ENCODE measurements at places on chromosomes 3 and 15.

DNA sequence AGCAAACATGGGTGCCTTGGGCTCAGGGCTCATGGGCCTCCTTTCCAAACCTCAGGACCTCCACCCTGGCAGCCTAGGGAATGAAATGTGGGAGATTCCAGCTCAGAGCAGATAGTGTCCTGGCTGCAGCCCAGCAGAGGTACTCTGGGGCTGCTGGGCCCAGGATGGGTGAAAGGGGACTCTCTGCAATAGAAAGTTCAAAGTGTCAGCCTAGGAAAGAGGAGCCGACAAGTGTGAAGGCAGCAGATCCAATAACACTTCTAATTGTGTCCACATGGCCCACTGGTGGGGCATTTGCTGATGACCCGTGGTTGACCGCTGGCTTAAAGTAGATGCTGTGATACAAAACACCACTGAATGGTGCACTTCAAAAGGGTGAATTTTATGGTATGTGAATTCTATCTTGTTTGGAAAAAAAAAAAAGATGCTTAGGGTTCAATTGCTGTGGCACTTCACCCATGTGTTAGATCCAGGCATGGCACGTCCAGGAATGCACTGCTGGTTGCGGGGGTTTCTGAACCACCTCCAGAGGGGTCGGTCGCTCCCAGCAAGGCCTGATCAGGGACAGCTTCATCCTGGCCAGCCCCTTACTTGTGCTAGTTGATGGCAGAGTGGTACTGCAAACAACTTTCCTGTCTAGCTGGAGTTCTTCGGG is 20.9 kb downstream of the AMOTL2 start:
- DNase-seq = no peak

DNA sequence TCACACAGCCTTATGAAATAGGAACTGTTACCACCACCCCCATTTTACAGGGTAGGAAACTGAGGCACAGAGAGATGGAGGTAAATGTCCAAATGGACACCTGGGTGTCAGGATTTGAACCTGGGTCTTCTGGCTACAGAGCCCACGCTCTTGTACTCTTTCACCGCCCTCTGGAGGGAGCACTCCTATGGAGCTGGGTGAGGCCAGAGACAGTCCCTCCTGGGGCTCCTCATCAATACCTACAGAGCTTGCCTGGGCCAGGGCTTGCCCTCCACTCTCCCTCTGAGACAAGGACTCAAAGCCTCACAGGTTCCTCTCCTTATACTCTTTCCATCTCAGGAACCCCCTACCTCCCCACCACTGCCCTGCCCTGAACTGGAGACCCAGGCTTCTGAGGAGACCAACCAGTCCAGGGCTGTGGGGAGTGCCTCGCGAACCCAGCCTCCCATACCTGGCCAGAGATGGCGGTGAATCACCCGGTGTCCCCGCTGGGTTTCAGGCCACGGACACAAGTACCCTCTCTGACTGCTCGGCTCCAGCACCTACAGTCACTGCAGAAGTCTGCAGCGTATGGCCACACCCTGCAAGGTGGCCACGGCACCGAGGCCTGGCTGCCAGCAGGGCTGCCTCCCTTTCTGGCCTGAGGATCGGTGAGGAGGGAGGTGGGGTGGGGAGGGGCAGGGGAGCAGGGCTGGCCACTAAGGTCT is 22.1 kb upstream of the ATP2B2 start:
- DNase-seq = no peak

DNA sequence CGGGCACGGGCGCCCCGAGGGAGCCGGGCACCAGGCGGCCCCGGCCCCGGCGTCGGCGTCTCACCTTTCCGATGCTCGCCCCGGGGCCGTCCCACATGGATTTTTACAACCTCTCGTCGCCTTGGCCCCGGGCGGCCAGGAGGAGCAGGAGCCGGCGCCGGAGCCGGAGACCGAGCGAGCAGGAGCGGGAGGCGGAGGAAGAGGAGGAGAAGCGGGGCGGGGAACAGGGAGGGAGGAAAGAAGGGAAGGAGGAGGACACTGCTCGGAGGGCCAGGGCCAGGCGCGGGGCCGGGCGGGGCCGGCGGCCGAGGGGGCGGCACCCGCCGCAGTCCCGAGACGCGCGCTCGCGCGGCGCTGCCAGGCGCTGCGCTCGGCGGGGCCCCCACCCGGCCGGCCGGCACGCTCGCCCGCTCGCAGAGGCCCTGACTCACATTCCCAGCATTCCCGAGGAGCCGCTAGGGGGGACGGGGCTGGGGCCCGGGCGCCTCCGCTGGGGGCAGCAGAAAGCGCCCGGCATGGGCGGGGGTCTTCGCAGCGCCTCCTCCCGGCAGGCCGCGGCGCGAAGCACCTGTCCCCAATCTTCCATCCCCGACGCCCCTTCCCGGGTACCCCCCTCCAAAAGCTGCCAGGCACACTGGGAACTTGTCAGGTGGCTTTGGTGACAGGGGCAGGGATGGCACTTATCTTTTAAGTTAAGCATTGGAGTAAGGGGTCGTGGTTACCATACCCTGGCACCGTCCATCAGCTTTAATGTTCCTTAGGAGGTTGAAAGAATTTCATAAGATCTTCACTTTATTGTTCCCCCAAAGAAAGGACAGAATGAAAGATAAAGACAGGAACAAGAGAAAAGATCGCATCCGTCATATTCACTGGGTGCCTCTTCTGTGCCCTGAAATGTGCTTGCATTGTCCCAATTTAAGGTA is at the start of gene ERC2:
ERC2 (minus strand) TSS at position 284 of the 923 bp plus-strand sequence.
- peak; percentile 74 for DNase-seq

DNA sequence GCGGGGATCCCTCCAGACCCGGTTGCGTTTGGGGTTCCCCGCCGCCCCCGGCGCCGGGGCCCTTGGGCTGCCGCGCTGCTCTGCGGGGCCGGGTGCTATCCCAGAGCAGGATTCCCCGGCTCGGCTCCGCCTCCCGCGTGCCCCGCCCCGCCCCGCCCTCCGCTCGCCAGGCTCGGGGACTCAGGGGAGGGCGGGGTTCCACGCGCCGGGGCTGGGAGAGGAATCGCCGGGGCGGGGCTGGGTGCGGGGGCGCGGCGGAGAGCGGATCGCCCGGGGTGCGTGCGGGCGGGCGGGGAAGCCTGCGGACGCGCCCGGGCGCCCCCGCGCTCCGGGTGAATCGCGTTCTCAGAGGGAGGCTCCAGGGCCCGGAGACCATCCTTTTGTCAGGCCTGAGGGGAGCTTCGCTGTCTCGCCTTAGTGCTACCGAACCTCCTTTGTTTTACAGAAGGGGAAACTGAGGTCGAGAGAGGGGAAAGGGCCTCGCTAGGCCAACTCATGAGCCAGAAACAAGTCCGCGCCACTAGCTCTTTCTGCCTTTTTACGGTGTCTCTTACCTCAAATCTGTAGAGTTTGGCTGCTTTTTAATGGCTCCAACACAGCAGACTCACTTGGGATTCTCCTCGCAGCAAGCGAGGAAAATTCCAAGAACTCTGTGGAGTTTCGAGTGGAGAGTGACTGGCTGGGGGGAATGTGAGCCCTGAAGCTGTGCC is at the start of gene TMEM158:
TMEM158 (minus strand) TSS at position 82 of the 710 bp plus-strand sequence. CDS start 260 bp downstream, outside the sequence.
- peak; percentile 81 for DNase-seq

DNA sequence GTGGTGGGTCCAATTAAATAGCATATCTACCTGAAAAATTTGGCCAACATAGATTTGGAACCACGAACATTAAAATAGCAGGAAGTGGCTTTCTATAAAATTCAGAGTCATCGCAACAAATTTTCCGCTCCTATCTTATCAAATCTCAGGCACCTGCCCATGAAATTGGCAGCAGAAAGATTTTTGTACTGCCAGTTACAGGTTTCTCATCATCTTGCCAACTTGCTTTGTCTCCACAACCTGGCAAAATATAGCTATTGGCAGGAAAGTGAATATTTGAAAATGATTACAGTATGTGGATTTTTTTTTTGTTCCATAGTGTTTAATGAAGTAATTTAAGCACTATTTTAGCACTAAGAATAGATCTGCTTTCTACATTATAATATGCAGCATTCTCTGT is 161.6 kb upstream of the LRRC3B start:
- no peak for DNase-seq

DNA sequence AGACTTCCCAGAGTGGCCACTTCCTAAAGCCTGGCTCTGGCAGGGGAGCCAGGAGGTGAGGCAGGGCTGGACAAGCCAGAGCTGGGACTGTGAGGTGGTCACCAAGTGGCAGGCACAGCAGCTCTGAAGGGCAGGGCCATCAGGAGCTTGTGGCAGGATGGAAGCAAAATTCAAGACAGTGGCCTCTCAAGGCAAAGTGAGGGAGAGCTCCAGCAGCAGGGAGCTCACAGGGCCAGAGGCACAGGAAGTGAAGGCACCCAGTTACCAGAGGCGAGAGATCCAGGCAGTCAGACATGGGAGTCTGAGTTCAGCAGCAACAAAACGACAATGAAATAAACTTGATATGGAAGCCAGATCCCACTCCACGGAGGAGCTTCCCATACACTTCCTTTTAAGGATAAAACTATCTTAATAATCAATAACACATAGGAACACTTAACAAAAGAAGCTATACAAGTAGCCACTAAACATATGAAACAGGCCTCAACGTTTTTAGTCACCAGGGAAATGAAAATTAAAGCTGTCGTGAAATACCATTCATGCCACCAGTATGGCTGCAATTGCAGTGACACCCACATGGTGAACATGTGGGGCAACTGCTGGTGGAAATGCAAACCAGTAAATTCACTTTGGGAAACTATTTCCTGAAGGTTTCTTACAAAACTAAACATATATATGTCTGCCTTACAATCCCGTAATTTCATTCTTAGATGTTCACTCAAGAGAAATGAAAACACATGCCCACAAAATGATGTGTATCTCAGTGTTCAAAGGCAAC is 35.4 kb upstream of the TMEM158 start:
- no peak for DNase-seq

DNA sequence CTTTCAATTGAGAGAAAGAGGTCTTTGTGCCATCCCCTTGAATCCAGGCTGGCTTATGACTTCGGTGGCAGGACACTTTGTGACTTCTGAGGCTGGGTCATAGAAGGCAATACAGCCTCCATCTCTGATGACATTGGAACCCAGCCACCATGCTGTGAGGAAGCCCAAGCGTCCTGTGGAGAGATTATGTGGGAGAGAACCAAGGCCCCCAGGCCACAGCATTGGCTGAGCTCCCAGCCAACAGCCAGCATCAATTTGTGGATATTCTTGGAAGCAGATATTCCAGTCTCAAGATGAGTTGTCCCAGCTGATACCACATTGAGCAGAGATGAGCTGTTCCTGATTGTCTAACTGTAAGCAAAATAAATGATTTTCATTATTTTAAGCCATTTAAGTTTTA is 12.7 kb upstream of the XIRP1 start:
- DNase-seq = no peak

DNA sequence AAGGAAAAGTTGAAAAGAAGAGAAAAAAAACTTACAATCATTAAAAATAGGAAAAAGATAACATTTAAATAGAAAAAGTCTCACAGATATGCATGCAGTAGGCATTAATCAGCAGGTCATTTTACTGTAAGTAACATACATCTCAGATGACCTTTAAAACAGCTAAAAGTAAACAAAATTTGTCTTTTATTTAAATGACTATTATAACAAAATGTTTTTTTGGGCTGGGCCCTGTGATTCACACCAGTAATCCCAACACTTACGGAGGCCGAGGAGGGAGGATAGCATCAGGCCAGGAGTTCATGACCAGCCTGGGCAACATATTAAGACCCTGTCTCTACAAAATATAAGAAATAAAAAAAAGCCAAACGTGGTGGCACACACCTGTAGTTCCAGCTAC is 14.7 kb downstream of the IQGAP1 start:
- DNase-seq = no peak

- DNase-seq = no peak
These were observed 2.3 kb downstream of the ITPR1 start for GRCh38 chr3:4495294-4496086.

- no peak for DNase-seq
These were observed 125.8 kb upstream of the ATP2B2 start for GRCh38 chr3:10631224-10631623.

- no peak for DNase-seq
These were observed 182.8 kb upstream of the NR2E3 start for GRCh38 chr15:71627604-71628003.

DNA sequence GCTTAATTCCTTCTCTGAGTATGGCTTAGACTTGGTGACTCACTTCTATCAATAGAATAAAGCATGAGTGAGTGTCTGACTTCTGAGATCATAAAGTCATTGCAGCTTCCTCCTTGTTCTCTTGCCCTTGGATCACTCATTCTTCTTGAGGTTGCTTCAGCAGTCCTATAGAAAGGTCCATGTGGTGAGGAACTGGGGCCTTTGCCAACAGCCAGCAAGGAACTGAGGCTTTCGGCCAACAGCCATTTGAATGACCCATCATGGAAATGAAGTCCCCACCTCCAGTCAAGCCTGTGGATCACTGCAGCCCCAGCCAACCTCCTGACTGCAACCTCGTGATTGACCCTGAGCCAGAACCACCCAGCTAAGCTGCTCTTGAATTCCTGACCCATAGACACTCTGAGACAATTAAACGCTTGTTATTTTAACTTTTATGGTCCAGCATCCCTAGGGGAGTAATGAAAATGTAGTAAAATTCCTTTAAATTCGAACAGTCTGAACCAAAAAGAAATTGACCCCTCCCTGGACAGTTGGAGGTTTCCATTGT is 84.5 kb downstream of the WDR76 start:
- DNase-seq = peak; percentile 60

GRCh38 chr3:38645076-38645475 is 4.4 kb downstream of the SCN5A start:
- no peak for DNase-seq

GRCh38 chr15:98083203-98083910 is 122.9 kb downstream of the ARRDC4 start:
- DNase-seq = no peak

- no peak for DNase-seq
These were observed 24.3 kb downstream of the ARHGAP11B start for GRCh38 chr15:30650012-30650929.

- peak; percentile 85 for DNase-seq
These were observed 4.7 kb downstream of the LRRC15 start for GRCh38 chr3:194364652-194365434.

- no peak for DNase-seq
These were observed 30.4 kb downstream of the ZNF609 start for GRCh38 chr15:64490598-64491259.

GRCh38 chr3:30864836-30865235 is 29.6 kb downstream of the GADL1 start:
- no peak for DNase-seq

GRCh38 chr3:126353694-126354321 is 3.4 kb downstream of the KLF15 start:
- DNase-seq = peak; percentile 21

- DNase-seq = no peak
These were observed 600.3 kb upstream of the TGFBR2 start for GRCh38 chr3:30006111-30006510.

DNA sequence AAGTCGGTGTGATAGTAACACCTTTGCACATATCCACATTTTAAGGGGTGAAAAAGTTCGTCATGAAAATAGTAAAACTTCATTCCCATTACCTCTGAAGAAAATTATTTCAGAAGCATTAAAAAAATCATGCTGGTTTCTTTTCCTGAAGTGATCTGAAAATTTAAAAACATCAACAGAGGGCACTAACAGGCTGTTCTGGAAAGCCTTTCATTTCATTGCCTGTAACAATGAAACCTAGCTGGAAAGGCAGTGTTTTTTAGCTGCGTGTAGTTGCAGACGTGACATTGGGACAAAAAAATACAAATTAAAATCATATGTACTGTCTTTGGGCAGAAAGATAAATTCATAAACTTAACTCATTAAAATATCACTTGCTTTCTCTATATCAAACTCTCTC is 993.8 kb downstream of the GBE1 start:
- no peak for DNase-seq

- DNase-seq = peak; percentile 70
These were observed 28.7 kb downstream of the CMTM7 start for GRCh38 chr3:32420126-32421038.

All from left hindlimb (tissue), 1 donor.